ENCODE measurements at places on chromosomes 11 and 22.

DNA sequence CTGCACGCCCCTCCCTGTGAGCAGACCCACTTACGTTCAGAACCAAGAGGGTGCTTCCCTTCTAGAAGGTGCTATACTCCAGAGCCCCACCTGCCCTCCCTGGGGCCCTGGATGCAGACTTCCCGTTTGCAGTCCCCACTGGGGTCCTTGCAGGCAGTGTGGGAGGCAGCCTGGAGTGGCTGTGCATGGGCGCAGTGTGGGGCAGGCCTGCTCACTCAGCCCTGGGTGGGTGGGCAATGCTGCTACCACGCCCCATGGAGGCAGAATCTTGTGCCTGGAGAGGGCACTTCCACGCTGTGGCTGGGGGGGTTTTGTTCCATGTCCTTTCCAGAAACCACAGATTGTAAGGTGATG, 116.2 kb downstream of the KCNQ1OT1 start:
- no peak overlapping the region for H3K27ac ChIP-seq
- H3K27me3 ChIP-seq: no peaks in the 10 kb centered on the region
- DNase-seq: peak; percentile 3

DNA sequence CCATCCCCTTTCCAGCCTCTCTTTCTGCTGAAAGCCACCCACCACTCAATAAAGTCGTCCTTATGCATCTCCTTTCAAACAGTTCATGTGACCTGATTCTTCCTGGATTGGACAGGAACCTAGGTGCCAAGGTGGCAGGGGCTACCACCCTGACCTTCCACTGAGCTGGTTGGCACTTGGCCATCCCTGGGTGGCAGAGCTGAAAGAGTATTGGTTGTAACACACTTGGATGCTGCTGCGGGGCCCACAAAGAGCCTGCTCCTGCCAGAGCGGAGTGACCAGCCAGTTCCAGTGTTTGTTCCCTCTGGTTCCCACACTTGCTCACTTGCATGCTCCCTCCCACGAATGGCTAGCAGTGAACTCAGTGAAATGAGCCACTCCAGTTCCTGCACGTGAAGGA, 57.2 kb upstream of the OR4C15 start:
- H3K27me3 ChIP-seq: no peaks in the 10 kb centered on the region
- H3K4me3 ChIP-seq: no peak overlapping the region
- no peak overlapping the region for H3K27ac ChIP-seq
- DNase-seq: no peak

GRCh38 chr22:37870273-37870672, 21.1 kb downstream of the EIF3L start:
- DNase-seq: no peak
- H3K27ac ChIP-seq: no peak overlapping the region
- H3K27me3 ChIP-seq: no peaks in the 10 kb centered on the region

DNA sequence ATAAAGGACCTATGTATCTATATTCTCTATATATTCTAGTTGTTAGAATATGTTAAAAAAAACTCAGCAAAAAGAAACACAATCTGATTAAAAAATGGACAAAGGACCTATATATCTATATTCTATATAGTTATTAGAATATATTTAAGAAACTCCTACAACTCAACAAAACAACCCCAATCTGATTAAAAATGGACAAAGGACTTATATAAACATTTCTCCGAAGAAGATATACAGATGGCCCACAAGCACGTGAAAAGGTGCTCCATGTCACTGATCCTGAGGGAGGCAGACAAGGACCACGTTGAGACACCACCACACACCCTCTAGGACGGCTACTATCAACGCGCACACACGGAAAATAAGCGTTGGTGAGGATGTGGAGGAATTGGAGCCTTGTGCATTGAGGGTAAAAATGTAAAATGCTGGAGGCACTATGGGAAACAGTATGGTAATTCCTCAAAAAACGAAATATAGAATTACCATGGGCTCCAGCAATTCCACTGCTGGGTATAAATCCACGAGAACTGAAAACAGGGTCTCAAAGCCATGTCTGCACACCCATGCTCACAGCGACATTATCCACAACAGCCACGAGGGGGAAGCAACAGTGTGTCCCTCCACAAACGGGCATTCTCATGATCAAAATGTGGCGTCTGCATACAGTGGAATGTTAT, 22.7 kb downstream of the YPEL1 start:
- no peak overlapping the region for H3K27ac ChIP-seq
- H3K36me3 ChIP-seq: no peaks in the 10 kb centered on the region
- peak; percentile 71 for DNase-seq
- H3K27me3 ChIP-seq: no peaks in the 10 kb centered on the region
- H3K4me3 ChIP-seq: no peak overlapping the region
- H3K4me1 ChIP-seq: peaks cover 10% of the 10 kb centered on the region

DNA sequence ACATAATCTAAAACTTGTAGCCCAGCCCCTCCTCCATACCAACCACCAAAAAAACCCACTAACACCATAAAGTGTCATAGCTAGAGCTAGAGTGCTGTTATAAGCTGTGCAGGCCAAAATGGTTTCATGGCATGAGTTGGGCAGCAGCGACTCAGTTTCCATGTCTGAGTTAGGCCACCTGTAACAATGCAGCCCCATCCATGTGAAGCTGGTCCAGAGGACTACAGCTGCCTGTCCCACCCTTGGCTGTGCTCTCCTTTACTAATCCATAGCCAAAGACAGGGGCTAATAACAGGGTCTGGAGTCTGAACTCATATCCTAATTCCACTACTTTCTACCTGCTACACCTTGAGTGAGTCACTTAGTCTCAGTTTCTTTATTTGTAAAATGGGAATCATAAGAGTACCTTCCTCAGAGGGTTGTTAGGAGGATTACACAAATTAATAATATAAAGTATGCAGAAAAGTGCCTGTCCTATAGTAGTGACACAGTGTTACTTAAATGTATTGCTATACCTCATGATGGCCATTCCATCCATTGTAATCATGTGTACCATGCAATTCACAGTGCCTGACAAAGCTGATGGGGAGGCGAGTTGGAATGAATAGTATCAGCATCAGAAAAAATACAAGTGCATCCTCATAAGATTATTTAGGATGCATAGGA, 20.6 kb downstream of the KCNQ1OT1 start:
- DNase-seq: no peak
- H3K27me3 ChIP-seq: no peaks in the 10 kb centered on the region
- H3K4me1 ChIP-seq: no peaks in the 10 kb centered on the region

DNA sequence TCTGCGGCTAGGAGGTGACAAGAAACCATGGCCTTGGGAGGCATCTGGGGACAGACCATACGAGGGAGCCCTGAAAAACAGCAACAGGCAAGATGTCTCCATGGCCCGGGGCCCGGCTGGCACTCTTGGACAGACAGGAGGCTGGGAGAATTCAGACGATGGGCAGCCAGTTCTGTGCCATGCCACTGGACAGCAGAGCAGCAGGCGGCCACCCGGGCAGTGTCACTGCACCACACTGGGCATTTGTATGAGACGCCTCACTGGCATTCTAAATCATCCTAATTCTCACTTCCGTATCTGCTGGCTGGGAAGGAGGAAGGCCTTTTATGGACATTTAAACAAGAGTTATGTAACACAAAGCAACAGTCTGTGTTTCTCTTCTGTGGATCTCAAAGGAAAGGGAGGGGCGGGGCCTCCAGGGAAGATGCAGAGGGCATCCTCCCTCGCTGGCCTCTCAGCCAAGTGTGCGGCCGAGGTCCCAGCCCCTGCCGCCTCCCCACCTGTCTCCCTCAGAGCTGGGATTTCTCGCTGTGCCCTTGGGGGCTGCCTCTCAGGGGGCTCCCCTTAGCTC, 350.3 kb downstream of the SHANK2 start:
- no peaks in the 10 kb centered on the region for H3K4me1 ChIP-seq
- H3K27ac ChIP-seq: no peak overlapping the region
- H3K4me3 ChIP-seq: no peak overlapping the region
- H3K27me3 ChIP-seq: peaks cover 2% of the 10 kb centered on the region

DNA sequence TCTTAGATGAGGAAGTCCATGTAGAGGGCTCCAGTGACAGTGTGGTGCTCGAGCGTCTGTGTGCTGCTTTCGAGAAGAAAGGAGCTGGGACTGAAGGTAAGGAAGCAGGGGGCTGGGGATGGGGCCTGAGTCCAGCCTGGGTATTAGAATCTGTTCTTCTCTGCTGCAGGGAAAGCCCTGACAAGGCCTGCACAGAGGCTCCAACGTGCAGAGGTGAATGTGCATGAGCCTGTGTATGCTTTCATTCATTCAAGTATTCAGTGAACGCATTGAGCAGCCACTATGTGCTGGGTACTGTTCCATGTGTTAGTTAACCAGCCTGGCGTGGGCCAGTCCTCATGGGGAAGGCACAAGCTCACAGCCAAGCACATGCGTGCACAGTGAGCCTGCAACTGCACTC, 93.4 kb downstream of the MYO18B start:
- no peaks in the 10 kb centered on the region for H3K4me1 ChIP-seq
- no peaks in the 10 kb centered on the region for H3K27me3 ChIP-seq
- no peaks in the 10 kb centered on the region for H3K36me3 ChIP-seq

DNA sequence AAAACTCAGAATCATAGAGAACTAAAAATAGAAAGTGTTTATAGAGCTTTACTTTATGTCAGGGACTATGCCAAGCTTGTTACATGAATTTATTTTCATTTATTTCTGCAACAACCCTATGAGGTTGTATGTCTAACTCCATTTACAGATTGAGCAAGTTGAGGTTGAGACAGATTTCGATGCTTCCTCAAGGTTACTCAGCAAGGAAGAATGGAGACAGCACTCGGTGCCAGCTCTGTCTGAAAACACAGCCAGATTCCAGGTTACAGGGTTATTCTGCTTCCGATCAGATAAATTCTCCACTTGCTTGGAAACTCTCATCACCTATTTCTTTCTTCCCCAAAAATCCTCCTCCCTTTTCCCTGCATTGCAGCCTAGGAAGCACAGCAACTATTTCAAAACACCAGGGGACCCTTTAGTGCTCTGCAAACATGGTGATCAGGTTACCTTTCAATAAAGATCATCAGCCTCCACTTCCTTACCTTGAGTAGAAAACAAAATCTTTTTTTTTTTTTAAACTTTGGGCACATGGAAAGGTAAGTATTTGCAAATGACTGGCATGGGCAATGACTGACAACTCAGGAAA, 7.0 kb downstream of the MMP3 start:
- peaks cover 14% of the 10 kb centered on the region for H3K27me3 ChIP-seq
- DNase-seq: no peak
- no peak overlapping the region for H3K4me3 ChIP-seq
- H3K27ac ChIP-seq: no peak overlapping the region
- H3K4me1 ChIP-seq: no peaks in the 10 kb centered on the region

DNA sequence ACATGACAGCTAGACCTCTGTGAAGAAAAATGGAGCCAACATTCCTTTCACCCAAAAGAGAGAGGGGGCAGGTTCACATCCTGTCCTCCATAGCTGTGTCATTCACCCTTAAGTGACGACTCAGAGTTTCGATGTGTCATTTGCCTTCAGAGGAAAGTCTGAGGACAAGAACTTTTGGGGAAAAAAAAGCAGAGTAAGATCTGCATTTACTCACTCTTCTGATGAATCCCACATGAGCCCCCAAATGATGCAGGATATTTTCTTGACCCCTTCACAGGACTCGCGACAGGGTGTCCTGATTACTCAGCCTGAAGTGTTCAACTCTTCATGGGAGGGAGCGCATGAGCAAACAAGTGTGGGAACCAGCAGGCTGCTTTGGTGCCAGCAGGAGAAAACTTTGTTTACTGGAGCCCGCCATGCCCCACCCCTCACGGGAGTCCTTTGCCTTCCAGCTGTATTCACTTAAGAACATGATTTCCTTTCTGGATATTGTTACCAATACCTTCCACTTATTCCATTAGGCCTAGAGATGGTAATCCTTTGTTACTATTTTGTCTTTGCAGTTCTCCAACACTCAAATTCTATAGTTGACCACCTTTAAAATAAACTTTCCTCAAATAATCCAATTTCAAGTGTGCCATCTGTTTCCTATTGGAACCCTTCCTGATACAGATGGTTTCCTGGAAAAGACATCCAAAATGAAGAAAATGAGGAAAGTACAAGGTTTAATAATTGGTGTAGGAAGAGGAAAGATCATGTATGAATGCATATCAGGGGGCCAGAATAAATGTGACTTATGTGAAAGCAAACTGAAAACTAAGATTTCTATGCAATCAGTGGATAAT, 729.8 kb downstream of the FAM181B start:
- no peaks in the 10 kb centered on the region for H3K36me3 ChIP-seq
- peak; percentile 35 for DNase-seq
- no peak overlapping the region for H3K4me3 ChIP-seq

- H3K27me3 ChIP-seq: no peaks in the 10 kb centered on the region
- H3K4me3 ChIP-seq: no peak overlapping the region
- H3K27ac ChIP-seq: no peak overlapping the region
- no peaks in the 10 kb centered on the region for H3K36me3 ChIP-seq
These were observed 2.2 kb downstream of the PLEKHB1 start for GRCh38 chr11:73648571-73649046.
